ENCODE measurements at places on chromosomes 1 and 21. TPM values are rescaled to one million over a fixed set of nuclear protein-coding genes. Genes with fewer than 3 reads are reported as not detected.

- H3K27ac ChIP-seq = no peak overlapping the region
- H3K27me3 ChIP-seq = 0 out of 2 replicates have a peak, but pooled peaks cover 4% of the 10 kb centered on the region
- peaks cover 2% of the 10 kb centered on the region for H3K4me1 ChIP-seq
Measured at GRCh38 chr1:65048335-65048734, 82.0 kb upstream of the JAK1 start.

DNA sequence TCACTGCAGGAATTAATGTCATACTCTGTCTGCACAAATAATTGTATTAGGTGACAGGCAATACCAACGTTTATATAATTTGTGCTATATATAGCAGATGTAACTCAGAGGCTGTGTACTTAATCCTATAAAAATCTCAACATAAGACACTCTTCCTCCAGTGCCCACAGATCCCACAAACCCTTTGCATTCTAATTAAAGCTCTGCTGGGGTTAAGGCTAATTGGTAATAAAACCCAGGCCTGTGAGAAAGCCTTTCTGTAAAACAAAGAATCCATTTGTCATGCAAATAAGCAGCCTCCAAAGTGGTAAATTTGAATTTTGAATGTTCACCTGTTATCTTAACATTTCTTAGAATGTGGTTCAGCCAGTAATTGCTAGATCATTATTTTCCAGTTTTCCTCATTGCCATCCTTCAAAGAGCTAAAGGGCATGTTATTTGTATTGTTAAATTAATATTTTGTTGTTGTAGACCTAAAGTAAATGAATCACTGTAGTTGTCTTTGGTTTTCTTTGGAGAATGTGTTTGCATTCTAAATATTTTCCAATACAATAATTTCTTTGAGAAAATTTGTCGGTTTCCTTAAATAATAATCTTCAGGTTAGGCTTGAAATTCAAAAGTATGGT is 46.3 kb upstream of the PRDX6 start:
- no peak overlapping the region for H3K27ac ChIP-seq
- no peaks in the 10 kb centered on the region for H3K36me3 ChIP-seq
- DNase-seq = no peak
- H3K4me1 ChIP-seq = peaks cover 5% of the 10 kb centered on the region

- no peaks in the 10 kb centered on the region for H3K27me3 ChIP-seq
- no peak for DNase-seq
- H3K36me3 ChIP-seq = peaks cover 10% of the 10 kb centered on the region
Measured at GRCh38 chr1:243730487-243731150, 119.4 kb downstream of the AKT3 start.

DNA sequence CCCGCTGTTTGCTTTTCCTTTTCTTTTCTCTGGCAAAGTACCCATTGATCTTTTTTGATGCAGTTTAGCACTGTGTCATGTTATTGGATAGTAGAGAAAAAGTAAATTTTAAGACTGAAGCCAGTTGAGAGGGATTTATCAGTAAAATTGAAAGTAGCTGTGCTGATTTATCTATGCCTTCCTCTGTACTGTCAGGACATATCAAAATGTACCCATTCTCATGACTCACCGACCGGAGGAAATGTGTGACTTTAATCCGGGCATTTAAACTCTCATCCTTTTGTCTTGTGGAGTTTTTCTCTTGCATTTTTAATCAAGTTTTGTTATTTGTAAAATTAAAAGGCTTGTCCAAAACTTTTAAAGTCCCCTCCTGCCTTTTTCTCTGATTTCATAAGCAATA is 276.6 kb upstream of the FMN2 start:
- no peaks in the 10 kb centered on the region for H3K4me1 ChIP-seq
- DNase-seq = no peak
- H3K27ac ChIP-seq = no peak overlapping the region
- H3K36me3 ChIP-seq = no peaks in the 10 kb centered on the region

Gene SELENBP1
- total RNA-seq = 21.1 TPM

- peaks cover 16% of the 10 kb centered on the region for H3K4me1 ChIP-seq
- H3K4me3 ChIP-seq = no peak overlapping the region
- H3K27me3 ChIP-seq = no peaks in the 10 kb centered on the region
- no peak overlapping the region for H3K27ac ChIP-seq
Measured at GRCh38 chr1:225660544-225660946, 7.6 kb upstream of the ENAH start.

Gene ROR1
- 10.0 TPM for total RNA-seq

DNA sequence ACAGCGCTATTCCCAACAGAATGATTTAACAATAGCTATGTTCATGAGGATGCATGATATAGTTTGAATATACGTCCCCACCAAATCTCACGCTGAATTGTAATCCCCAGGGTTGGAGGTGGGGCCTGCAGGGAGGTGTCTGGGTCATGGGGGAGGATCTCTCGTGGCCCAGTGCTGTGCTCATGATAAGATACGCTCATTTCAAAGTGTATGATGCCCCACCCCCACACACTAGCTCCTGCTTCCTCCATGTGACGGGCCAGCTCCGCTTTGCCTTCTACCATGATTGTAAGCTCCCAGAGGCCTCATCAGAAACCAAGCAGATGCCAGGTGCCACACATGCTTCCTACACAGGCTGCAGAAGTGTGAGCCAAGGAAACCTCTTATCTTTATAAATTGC is 93.6 kb downstream of the SMYD3 start:
- DNase-seq = no peak
- no peaks in the 10 kb centered on the region for H3K27me3 ChIP-seq

GRCh38 chr1:87180682-87181081 is 148.0 kb upstream of the LMO4 start:
- H3K4me3 ChIP-seq = no peak overlapping the region
- no peak for DNase-seq
- H3K27ac ChIP-seq = no peak overlapping the region

Gene PCSK9
- total RNA-seq = under 0.01 TPM

DNA sequence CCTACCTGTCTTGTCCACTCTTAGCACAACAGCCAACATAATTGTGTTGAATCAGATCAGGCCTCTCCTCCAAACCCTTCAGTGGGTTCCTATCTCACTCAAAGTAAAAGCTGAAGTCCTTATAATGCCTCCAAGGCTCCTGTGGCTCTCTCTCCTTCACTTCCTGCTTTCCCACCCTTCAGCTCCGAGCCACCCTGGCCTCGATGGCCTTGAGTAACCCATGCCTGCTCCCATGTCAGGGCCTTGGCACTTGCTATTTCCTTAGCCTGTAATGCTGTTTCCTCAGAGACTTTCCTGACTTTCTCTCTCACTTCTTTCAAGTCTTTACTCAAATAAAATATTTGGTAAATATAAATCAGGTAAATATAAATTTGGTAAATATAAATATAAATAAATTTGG is 8.1 kb upstream of the PLEKHM2 start:
- H3K36me3 ChIP-seq = no peaks in the 10 kb centered on the region
- DNase-seq = no peak
- H3K4me3 ChIP-seq = no peak overlapping the region
- H3K27ac ChIP-seq = no peak overlapping the region
- no peaks in the 10 kb centered on the region for H3K27me3 ChIP-seq
- peaks cover 8% of the 10 kb centered on the region for H3K4me1 ChIP-seq

GRCh38 chr1:112395821-112396652 is at the start of gene CTTNBP2NL:
Gene CTTNBP2NL, plus strand, starts transcription at chr1:112396214. Its CDS starts 19,952 bp downstream, at chr1:112416166.
- peak within 1 kb of the TSS; percentile 96 for H3K27ac ChIP-seq
- peaks cover 11% of the 10 kb centered on the region for H3K4me1 ChIP-seq
- H3K27me3 ChIP-seq = no peaks in the 10 kb centered on the region
- no peaks in the 10 kb centered on the region for H3K36me3 ChIP-seq

- no peak overlapping the region for H3K27ac ChIP-seq
- no peak for DNase-seq
- peaks cover 43% of the 10 kb centered on the region for H3K27me3 ChIP-seq
- no peaks in the 10 kb centered on the region for H3K4me1 ChIP-seq
Measured at GRCh38 chr1:204990059-204990664, 52.9 kb upstream of the CNTN2 start.
